Activated T-helper 17 cell treated with anti-CD3 and anti-CD28 coated beads, Interleukin-2, amount 50 U/mL, for 72 hours (primary cell): ENCODE measurements at places on chromosomes 2 and 18. TPM values are rescaled to one million over a fixed set of nuclear protein-coding genes. Genes with fewer than 3 reads are reported as not detected.

DNA sequence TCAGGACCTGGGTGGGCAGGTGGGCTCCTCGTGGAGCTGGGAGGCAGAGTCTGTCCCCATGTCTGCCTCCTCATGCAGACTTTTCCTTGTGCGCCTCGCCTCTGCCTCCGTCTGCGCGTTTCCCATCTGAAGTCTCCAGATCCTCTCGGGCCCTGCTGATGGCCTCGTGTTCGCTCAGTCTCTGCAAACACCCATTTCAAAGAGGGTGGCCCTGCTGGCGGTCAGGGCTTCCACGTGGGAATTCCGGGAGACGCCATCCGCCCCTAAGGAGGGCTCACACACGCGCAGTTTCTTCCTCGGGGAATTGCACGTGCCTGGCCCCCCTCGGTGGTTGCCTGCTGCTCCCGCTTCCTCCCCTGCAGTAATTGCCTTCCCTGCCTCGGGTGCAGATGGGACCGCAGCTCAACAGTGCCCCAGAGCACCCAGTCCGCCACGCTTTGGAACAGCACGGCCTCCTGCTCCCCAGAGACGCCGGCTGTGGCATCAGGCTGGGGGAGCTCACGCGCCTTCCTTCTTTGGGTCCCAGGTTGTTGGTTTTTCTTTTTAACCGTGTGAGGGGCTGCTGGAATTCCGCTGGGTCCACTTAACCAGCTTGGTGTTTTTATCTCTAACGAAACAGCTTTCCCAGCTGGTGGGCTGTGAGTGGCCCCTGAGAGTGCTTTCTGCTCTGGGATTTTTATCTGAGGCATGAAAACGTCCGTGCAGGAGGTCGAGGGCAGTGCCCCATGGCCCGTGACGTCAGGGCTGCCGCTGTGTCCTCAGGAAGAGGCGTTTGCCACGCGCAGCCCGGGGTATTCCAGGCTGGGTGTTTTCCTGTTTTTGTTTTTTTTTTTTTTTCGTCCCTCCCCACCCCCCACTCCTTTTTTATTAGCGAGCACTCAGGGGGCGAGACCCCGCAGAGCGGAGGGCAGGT lies 16.1 kb downstream of the NFATC1 start:
- H3K27ac ChIP-seq = no peak overlapping the region
- peaks cover 27% of the 10 kb centered on the region for H3K36me3 ChIP-seq
- H3K4me3 ChIP-seq = no peak overlapping the region
- no peak for ATAC-seq
- no peaks in the 10 kb centered on the region for H3K27me3 ChIP-seq
- H3K4me1 ChIP-seq = peaks cover 9% of the 10 kb centered on the region

The SLC23A3 gene
- total RNA-seq = 2.9 TPM

The C2orf66 gene
- total RNA-seq = 1.0 TPM

The MAPRE2 gene
- 32.5 TPM for total RNA-seq

- no peaks in the 10 kb centered on the region for H3K4me1 ChIP-seq
- peaks cover 76% of the 10 kb centered on the region for H3K36me3 ChIP-seq
- H3K4me3 ChIP-seq = no peak overlapping the region
Observed at GRCh38 chr2:159807183-159808031, 9.4 kb upstream of the CD302 start.

The CRYGD gene
- not detected for total RNA-seq

DNA sequence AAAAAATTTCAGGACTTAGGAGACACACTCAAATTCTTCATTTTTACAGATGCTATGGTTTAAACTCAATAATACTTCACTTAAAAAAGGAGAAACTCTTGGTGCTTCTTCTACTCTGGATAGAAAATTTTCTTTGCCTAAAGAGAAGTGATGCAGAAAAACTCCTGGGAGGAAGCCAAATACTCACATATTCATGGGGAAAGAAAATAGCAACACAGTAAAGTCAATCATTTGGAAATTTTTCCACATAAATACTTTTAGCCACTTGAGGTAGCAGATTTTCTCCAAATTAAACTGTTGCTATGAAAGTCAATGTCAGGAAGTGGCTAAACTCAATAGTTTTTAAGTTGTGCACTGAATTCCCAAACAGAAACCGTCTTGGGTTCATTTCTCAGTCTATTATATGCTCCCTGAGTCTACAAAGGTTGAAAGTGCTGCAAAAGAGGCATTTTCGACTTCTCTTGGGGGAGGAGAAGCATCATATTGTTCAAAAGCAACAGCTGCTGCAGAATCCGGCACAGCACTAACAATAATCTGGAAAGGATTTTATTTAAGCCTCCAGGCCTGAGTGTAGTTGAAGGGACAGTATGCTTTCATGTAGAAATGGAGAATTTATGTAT lies 81.1 kb downstream of the UPP2 start:
- peaks cover 40% of the 10 kb centered on the region for H3K27me3 ChIP-seq
- H3K36me3 ChIP-seq = no peaks in the 10 kb centered on the region
- no peak for ATAC-seq
- H3K27ac ChIP-seq = no peak overlapping the region

DNA sequence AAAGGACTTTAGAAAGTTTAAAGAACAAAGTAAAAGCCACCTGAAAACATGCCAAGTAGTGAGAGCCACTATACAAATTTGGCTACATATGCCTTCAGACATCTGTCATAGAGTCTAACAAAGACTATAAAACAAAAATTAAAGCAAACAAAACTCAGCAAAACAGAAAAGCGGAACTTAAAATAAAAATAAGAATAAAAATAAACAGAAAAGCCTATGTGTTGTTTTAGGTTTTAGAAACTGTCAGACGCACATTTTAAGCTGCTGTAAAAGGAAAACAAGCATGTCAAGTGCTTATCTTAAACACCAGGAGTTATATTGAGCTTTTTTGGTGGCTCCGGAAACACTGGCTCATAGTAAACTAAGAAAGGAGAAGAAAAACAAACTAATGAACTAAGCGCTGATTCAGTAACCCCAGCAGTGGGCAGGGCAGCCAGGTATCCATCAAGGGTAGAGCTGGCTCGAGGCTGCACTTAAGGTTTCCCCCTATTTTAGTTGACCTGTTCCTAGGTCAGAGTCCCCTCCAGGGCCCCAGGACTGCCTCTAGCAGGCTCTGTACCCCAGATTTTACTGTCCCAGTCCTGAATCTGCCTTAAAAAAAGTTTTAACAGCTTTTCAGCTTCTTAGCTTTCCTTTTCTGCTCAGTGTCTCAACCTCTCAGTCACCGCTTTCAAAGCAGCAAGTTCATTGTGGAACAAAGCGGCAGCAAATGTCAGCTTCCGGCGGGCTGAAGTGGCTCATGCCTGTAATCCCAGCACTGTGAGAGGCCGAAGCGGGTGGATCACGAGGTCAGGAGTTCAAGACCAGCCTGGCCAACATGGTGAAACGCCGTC lies 15.4 kb upstream of the RMC1 start:
- peak overlapping the region; percentile 49 for H3K4me3 ChIP-seq
- H3K4me1 ChIP-seq = peaks cover 5% of the 10 kb centered on the region
- H3K27ac ChIP-seq = peak overlapping the region; percentile 78
- peak; percentile 88 for ATAC-seq
- H3K36me3 ChIP-seq = peaks cover 5% of the 10 kb centered on the region

GRCh38 chr2:201447086-201447485 lies 4.2 kb downstream of the TRAK2 start:
- H3K27me3 ChIP-seq = no peaks in the 10 kb centered on the region
- peak overlapping the region; percentile 82 for H3K4me3 ChIP-seq
- peaks cover 29% of the 10 kb centered on the region for H3K4me1 ChIP-seq
- H3K36me3 ChIP-seq = peaks cover 31% of the 10 kb centered on the region

DNA sequence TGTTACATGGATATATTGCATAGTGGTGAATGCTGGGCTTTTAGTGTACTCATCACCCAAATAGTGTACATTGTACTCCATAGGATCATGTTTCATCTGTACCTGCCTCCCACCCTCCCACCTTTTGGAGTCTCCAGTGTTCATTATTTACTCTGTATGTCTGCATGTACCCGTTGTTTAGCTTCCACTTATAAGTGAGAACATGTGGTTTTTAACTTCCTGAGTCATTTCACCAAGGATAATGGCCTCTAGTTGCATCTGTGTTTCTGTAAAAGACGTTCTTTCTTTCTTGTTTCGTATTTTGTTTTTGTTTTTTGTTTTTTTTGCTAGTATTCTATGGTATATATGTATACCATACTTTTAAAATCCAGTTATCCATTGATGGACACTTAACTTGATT lies 107.5 kb downstream of the MSTN start:
- H3K4me3 ChIP-seq = no peak overlapping the region
- no peak overlapping the region for H3K27ac ChIP-seq
- ATAC-seq = no peak
- H3K36me3 ChIP-seq = no peaks in the 10 kb centered on the region
- H3K27me3 ChIP-seq = no peaks in the 10 kb centered on the region
- H3K4me1 ChIP-seq = no peaks in the 10 kb centered on the region

The PLCD4 gene
- 0.52 TPM for total RNA-seq

DNA sequence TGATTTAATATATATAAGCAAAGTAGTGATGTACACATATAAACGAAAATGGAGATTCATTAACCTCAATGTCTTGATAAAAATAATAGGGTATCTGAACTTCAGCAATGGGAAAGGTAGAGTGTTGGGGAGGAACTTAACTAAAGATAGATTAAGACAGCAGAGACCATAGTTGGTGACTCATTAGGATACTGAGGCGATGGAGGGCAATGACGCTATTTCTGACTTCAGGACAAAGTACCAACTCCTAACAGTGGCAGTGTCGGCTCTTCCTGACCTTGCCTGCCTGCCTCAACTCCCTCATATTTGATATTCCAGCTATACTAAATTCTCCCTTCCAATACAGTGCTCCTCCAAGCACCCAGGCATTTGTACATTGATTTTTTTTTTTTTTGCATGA lies 98.6 kb downstream of the CDH2 start:
- ATAC-seq = no peak
- H3K27me3 ChIP-seq = no peaks in the 10 kb centered on the region
- H3K36me3 ChIP-seq = no peaks in the 10 kb centered on the region
- no peaks in the 10 kb centered on the region for H3K4me1 ChIP-seq

DNA sequence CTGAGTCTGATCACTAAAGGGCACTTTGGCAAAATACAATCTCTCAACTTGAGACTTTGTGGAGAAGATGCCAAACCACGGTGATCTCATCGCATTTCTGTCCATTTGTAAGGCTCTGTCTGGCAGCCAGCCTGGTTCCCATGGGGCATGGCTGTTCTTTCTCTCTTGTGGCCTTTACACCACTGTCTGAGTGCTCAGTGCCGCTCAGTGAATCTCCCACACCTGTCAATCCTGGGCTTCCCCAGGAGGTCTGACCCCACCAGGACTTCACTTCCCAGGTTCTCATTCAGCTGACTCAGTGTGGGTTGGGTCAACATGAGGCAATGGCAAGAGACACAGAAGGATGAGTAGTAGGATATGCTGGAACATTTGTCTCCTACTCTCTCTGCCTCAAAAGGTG lies 96.8 kb upstream of the TRIB2 start:
- H3K4me3 ChIP-seq = no peak overlapping the region
- H3K4me1 ChIP-seq = peaks cover 19% of the 10 kb centered on the region
- no peaks in the 10 kb centered on the region for H3K27me3 ChIP-seq
- peak; percentile 68 for ATAC-seq
- no peaks in the 10 kb centered on the region for H3K36me3 ChIP-seq
- peak overlapping the region; percentile 35 for H3K27ac ChIP-seq

The LGALSL gene
- 1.4 TPM for total RNA-seq

DNA sequence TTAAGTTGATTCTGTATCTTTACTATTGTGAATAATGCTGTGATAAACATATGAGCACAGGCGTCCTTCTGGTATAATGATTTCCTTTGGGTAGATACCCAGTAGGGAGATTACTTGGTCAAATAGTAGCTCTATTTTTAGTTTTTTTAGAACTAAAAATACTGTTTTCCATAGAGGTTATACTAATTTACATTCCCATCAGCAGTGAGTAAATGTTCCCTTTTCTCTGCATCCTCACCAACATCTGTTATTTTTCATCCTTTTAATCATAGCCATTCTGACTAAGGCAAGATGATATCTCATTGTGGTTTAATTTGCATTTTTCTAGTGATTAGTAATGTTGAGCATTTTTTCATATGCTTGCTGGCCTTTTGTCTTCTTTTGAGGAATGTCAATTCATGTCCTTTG lies 35.1 kb downstream of the PMS1 start:
- peak overlapping the region; percentile 96 for H3K27ac ChIP-seq
- H3K4me3 ChIP-seq = peak overlapping the region; percentile 57
- H3K4me1 ChIP-seq = peaks cover 12% of the 10 kb centered on the region
- H3K36me3 ChIP-seq = peaks cover 44% of the 10 kb centered on the region
- H3K27me3 ChIP-seq = no peaks in the 10 kb centered on the region

The CUL3 gene
- 128 TPM for total RNA-seq

DNA sequence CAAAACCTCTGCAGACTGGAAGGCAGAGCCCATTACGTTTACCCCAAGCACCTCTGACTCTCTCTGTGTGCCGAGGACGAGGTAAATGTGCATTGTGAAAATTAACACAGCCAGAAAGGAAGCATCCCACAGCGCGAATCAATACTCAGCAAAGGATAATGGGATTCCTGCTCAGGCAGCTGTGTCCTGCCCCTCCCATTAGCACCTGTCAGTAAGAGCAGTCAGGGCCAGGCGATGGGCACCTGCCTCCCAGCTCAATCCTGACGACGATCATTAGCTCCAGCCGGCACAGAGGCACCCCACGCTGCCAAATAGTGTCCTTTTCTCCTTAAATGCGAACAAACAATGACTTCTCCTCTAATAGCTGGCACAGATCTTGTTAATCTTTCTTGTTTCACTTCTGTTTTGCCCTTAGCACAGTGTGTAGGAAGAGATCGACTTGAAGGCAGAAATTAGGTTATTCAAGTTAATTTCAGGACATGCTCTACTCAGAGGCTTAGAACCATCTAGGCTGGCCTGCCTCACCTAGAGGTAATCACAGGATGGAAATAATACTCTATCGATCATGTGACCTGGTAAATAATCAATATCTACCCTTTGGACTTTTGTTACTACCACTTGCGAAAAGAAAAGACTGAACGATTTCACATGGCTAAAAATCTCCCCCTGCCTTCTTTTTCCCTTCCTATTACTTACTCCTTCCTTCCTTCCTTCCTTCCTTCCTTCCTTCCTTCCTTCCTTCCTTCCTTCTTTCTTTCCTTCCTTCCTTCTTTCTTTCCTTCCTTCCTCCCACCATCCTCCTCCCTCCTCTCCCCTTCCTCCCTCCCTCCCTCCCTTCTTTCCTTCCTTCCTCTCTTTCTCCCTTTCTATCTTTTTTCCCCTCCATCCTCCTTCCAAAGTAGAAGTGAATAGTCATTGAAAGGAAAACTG lies 487.9 kb upstream of the ID2 start:
- no peak for ATAC-seq
- H3K4me1 ChIP-seq = peaks cover 4% of the 10 kb centered on the region
- H3K4me3 ChIP-seq = no peak overlapping the region
- H3K36me3 ChIP-seq = no peaks in the 10 kb centered on the region
- no peaks in the 10 kb centered on the region for H3K27me3 ChIP-seq
